ENCODE measurements at places on chromosomes 7 and 10.

GRCh38 chr7:154302380-154302779, 250.2 kb downstream of the DPP6 start:
- DNase-seq, result no peak

- no peak for DNase-seq
Observed at GRCh38 chr10:118960157-118961090, 69.1 kb upstream of the NANOS1 start.

GRCh38 chr10:28879875-28880682, 202.8 kb downstream of the BAMBI start:
- DNase-seq, result no peak

DNA sequence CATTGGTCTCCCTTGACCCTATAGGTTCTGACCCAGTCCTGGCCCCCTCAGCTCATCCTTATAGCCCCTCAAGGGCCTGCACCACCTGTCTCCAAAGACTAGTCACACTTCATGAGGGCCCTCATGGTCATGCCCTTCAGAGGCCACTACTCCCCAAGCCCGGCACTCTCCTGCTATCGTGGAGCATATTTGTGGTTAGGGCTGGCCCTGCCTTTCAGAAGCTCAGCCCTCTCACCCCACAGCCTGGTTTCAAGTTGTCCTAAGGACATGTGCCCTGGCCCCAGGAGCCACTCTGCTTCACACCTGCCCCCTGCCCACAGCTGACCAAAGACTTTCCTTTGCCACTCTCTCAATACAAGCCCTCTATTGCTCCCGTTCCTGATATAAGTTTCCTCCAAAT, 60.3 kb upstream of the LBX1 start:
- no peak for DNase-seq

Data from brain (organoid and tissue), 16 donors.